ENCODE measurements at places on chromosomes 3 and 15. TPM values are rescaled to one million over a fixed set of nuclear protein-coding genes. Genes with fewer than 3 reads are reported as not detected.

Gene RARB
- total RNA-seq = 15.2 TPM

Gene ZCWPW2
- total RNA-seq = 3.3 TPM

Gene PRTG
- total RNA-seq = 4.9 TPM

Gene GOLGA6L4
- 9.4 TPM for total RNA-seq

Gene MUC13
- not detected for total RNA-seq

Gene LRTM1
- not detected for total RNA-seq

Gene TRPM1
- not detected for total RNA-seq

Gene SLC25A36
- 96.6 TPM for total RNA-seq

Gene NEO1
- total RNA-seq = 56.1 TPM

Gene CXCR6
- 0.49 TPM for total RNA-seq

Gene BFSP2
- total RNA-seq = not detected

Gene SEMA7A
- 30.9 TPM for total RNA-seq

Gene NOX5
- 0.45 TPM for total RNA-seq

Gene GOLGA6B
- not detected for total RNA-seq

Gene LIPC
- total RNA-seq = 24.4 TPM

Gene STX19
- total RNA-seq = 0.31 TPM

Gene SSUH2
- 0.53 TPM for total RNA-seq

Gene CTXND1
- total RNA-seq = 6.3 TPM

Gene PXYLP1
- 13.5 TPM for total RNA-seq

Gene ADAMTS7
- total RNA-seq = 16.6 TPM

Gene REC114
- not detected for total RNA-seq

Gene PTX3
- 4.2 TPM for total RNA-seq

Gene BCHE
- total RNA-seq = 2.6 TPM

Gene NGRN
- total RNA-seq = 63.8 TPM

Gene NRROS
- total RNA-seq = 10.0 TPM

Gene MME
- 296 TPM for total RNA-seq

Gene LYZL4
- not detected for total RNA-seq

Gene SPESP1
- total RNA-seq = 2.0 TPM

Gene HGD
- 0.40 TPM for total RNA-seq

Gene LRRC31
- total RNA-seq = not detected

Gene CCR5
- total RNA-seq = 3.6 TPM

Gene SENP5
- 50.3 TPM for total RNA-seq

Gene IQCH
- total RNA-seq = 2.1 TPM

Gene SLC12A8
- total RNA-seq = 2.5 TPM

Gene PLSCR5
- total RNA-seq = not detected

Gene GPR156
- 0.98 TPM for total RNA-seq

Gene PIGZ
- 5.4 TPM for total RNA-seq

Gene GOLGA8J
- total RNA-seq = 0.89 TPM

Gene SPINT1
- total RNA-seq = 4.0 TPM

Gene CCNB2
- 0.80 TPM for total RNA-seq

Gene ZIC4
- total RNA-seq = 0.62 TPM

Gene ZMYND10
- 1.9 TPM for total RNA-seq

Gene IL12A
- 0.53 TPM for total RNA-seq

Gene PLA2G4E
- not detected for total RNA-seq

Gene INKA1
- total RNA-seq = 7.3 TPM

Gene TMC3
- 0.13 TPM for total RNA-seq

All from sciatic nerve (tissue), 2 donors.